ENCODE measurements at places on chromosomes 5 and 9.

DNA sequence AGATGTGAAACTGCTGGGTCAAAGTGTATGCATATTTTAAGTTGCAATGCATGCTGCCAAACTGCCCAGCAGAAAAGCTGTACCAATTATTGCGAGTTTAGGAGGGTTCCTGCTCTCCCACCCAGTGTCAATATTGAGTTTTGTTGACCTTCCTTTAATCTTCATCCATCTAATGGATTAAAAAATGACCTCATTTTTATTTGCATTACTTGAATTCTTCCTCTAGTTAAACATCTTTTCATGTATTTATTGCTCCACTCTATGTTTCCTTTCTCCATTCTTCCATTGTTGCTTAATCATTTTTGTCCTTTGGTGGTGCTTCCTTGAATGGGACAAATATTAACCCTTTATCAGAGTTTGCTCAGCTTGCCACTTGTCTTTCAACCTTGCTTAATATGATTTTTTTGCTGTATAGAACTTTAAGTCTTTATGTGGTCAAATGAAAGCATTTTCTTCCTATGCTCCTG is 32.4 kb downstream of the TLE1 start:
- DNase-seq: no peak

DNA sequence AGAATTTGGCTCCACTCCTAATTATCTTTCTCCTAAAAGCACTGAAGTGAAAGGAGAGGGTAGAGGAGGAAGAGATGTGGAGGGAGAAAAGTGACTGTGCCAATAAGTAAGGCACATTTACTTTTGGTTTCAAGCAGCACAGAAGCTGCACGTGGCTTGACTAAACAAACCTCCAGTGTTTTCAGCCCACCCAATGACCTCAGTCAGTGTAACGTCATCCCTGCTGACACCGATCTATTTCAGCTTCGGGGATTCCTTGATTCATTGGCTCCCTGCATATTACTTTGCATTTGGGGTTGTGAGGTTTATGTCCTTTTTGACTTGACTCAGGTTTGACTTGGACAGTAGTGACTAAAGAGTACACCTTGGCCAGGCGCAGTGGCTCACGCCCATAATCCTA is 35.6 kb upstream of the NIM1K start:
- DNase-seq: no peak

DNA sequence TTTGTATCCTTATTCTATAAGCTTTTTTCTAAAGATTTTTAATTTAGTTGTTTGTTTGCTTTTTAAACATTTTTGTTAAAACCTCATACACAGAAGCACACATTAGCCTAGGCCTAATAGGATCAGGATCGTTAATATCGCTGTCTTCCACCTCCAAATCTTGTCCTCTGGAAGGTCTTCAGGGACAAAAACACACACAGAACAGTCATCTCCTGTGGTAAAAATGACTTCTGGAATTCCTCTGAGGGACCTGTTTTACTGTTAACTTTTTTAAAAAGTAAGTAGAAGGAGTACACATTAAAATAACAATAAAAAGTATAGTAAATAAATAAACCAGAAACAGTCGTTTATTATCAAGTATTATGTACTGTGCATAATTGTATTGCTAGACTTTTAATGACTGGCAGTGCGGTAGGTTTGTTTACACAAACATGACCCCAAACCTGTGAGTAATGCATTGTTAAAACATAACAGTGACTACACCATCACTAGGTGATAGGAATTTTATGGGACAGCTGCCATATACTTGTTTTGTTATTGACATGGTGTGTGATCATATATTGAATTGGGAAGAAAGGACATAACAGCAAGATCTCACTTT is 109.6 kb downstream of the ZCCHC7 start:
- DNase-seq: no peak

DNA sequence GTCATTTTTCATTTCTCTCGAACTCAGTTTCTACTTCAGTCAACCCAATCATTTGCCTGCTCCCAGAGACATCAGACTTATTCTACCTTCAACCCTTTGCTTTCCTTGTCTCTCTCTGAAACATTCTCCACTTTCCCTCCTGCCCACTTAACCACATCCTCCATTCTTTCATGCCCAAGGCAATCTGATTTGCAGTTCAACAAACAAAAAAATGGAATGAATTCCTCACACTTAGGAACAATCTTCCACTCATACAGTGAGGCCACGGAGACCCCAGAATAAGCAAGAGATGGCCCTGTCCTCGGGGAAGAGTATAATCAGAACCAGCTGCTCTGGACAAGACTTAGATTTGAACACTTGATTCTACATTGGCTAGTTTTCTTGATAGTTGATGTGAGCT is 180.5 kb downstream of the RFK start:
- no peak for DNase-seq

DNA sequence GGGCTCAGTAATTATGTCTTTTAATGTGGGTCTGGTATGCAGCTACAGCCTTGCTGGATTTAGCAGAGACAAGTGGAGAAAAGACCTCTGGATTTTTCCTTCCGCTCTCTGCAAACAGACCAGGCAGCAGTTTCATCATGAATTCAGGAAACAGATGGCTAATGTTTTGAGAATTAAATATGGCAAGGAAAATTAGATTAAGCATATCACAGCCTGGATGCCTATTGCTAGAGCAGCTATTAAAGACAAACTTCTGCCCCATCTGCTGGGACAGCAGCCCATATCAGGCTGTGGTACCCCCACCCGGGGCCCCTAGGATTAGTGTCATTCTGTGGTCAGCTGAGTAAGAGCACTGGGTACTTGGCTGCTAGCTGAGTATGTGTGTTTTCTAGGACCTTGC is 6.2 kb downstream of the SKP2 start:
- DNase-seq: no peak

DNA sequence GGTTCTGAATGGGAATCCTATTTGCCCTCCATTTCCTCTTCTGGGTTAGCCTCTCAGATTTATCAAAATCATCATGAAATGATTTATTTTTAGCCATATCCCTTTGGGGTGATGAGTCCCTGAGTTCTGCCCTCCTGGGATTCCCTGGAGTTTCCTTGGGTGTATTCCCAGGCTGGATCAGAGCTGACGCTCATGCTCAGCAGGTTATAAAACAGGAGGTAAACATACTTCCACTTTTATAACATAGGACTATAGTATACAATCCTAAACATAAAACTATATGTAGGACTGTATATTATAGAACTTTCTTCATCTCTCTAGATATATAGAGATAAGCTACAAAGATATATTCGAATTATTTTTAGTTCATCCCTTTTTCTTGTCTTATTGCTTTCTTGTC is 4.4 kb upstream of the PRRX2 start:
- no peak for DNase-seq

- DNase-seq: no peak
Measured at GRCh38 chr9:35852267-35852815, 17.9 kb downstream of the OR13J1 start.

DNA sequence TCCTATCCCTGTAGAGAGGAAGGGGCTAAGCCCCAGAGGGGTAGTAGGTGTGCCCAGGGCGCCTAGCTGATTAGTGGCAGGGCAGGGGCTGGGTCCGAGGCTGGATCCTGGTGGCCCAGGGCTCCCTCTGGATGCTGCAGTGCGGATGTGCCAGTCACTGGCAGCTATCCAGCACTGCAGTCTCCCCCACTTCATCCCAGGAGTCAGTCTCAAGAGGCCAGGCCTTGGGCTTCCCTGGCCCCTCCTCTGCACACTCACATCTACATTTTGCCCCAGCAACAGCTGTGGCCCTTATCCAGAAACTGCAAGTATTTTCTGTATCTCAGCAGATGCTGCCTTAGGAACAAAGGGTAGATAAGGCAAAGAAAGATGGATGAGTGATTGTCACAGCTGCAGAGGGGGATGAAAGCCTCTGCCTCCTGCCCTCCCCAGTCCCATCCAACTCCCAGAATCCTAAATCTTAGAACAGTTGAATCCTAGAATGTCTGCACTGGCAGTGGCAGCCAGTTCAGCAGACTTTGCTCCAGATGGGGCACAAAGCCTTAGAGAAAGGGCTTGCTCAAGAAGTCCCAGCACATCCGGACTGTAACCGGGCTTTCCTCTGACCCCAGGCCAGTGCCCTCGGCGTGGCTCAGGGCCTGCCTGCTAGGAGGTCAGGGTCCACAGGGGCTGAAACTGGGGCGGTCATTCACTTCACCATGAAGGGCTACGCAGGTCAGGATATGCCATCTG is 1.6 kb downstream of the ANXA6 start:
- DNase-seq: peak; percentile 17

GRCh38 chr5:34698754-34699153 is 42.6 kb downstream of the RAI14 start:
- DNase-seq: no peak

- no peak for DNase-seq
Measured at GRCh38 chr5:42887575-42887974, 75.9 kb upstream of the SELENOP start.

DNA sequence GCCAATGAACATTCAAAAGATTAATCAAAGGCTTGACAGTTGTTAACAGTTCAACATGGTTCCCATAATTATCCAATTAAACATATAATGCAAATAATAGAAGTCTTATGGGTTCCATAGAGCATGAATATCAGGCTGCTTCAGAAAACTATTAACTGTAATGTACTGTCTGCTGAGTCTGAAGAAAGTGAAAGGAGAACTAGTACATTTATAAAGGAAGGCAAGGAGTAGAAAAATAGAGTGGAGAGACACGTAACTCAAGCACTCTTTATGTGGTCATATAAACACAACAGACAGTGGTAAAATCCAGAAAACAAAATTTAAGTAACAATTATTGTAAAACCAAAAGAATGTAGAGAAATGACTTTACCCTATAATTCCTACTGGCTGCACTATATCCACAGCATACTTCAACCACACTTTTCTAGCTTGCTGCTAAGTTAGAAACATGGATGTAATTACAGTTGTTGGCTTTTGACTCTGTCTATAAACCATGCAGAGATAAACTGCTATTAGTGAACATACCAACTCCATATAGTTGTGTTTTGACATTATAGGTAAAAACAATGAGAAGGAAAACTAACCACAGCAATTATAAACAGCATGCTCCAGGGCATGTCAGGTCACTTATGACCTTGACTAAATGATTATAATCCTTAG is 32.7 kb downstream of the NFIB start:
- DNase-seq: no peak

DNA sequence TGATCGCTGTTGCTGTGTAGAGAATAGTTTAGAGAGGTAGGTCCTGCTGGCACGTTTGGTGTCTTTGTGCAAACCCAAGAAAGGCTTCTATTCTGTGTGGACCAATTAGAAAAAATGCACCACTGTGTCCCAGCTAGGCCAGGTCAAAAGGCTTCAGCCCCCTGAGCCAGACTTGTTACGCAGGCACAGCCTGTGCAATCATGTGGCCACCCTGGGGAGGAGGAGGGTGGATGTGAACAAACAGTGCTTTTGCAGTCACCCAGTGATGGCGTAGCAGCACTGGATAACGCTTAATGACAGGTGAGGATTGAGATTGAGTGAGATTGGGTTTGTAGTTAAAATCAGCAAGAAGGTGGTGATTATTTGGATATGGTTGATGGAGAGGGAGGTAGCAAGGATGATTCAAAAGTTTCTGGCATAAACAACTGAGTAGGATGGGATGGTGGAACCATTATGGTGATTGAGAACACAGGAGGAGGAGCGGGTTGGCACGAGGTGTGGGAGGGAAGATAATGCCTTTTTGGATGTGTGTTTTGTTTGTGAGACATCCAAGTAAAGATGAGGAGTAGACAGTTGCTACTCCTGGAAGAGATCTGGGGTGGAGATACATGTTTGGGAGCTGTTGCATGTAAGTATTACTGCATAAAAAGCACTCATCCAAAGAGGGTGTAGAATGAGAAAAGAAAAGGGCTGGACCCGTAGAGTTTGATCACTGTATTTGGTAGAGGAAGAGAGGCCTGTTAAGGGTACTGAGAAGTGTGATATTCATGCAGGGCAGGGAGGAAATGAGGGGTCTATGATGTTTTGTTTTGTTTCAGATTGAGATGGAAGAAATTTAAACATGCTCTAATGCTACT is 6.7 kb downstream of the GCNT1 start:
- no peak for DNase-seq

- no peak for DNase-seq
Measured at GRCh38 chr5:160375701-160376100, 5.3 kb upstream of the C1QTNF2 start.

DNA sequence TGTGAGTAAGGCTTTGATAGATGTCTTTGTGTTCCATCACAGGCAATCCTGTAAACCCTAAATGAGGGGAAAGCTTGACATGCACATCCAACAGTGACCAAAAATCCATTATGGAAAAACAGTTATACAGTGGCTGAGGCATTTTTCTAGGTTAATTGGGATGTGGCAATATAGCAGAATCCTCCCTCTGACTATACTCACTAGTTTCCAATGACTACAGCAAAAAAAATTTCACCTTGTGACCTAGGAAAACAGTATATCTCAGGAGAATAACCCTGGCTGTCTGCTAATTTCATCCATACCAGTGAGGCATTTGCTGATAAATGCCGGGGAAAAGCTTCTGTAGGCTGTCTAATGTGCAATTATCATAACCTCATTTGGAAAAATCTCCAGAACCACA is 49.9 kb upstream of the SNCAIP start:
- no peak for DNase-seq

DNA sequence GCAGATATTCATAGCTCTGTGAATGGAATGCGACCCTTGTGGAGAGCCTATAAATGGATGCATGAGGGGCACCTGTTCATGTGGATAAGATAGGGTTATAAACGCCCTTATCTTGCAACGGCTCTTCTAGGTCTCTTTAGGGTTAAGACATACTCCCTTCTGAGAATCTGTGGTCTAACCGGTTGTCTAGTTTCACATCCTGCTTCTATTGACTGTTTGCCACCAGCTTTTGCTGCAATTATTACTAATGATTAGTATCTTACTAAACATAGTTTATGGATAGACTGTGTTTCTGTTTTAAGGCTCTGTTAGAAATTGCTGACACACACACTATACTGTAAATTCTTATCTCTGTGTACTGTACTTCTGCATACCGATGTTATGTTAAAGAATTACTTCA is 198.9 kb upstream of the CYLC2 start:
- no peak for DNase-seq

DNA sequence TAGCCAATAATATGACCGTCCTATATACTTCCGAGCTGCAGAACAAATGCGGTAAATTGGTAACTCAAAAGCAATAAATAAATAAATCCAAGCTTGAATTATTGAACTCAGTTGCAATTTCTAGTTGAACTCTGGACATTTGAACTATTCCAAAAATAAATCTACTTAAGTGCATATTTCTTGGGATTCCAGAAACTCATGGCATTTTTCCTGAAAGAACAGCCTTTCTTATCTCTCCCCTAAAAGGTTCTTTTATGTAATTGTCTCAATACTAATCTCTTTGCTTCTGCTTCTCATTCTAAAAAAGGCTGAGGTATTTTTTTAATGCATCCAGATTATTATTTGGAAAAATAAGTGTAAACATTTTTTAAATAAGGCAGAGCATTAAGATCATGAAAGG is 131.7 kb downstream of the TRPM6 start:
- no peak for DNase-seq

Data from NCI-H187 (cell line).